ENCODE measurements at places on chromosomes 12 and 14. TPM values are rescaled to one million over a fixed set of nuclear protein-coding genes. Genes with fewer than 3 reads are reported as not detected.
A peak's percentile ranks its signal among the peaks of the same experiment; 100 is the strongest.

The GPR65 gene
- 9.2 TPM for total RNA-seq

The BRF1 gene
- total RNA-seq: 14.7 TPM

The PTPRR gene
- 0.38 TPM for total RNA-seq

The RERGL gene
- total RNA-seq: 0.24 TPM

The PRIMA1 gene
- total RNA-seq: 0.09 TPM

The EIF2S1 gene
- 130 TPM for total RNA-seq

The SIX1 gene
- total RNA-seq: 13.4 TPM

The TMBIM6 gene
- 254 TPM for total RNA-seq

DNA sequence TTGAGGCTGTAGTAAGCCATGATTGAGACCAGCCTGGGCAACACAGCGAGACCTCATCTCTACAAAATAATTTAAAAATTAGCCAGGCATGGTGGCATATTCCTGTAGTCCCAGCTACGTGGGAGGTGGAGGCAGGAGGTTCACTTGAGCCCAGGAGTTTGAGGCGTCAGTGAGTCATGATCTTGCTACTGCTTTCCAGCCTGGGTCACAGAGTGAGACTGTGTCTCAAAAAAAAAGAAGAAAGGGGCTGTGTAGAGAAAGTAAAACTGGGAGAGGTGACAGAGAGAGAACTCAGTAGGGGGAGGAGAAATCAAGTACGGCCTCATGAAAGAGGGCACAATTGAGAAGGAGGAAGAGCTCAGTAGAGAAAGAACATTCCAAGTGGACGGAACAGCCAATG lies 12.4 kb downstream of the TECPR2 start:
- DNase-seq: no peak

- no peak for DNase-seq
These were observed 1.2 kb downstream of the ALDH1L2 start for GRCh38 chr12:105083031-105083430.

DNA sequence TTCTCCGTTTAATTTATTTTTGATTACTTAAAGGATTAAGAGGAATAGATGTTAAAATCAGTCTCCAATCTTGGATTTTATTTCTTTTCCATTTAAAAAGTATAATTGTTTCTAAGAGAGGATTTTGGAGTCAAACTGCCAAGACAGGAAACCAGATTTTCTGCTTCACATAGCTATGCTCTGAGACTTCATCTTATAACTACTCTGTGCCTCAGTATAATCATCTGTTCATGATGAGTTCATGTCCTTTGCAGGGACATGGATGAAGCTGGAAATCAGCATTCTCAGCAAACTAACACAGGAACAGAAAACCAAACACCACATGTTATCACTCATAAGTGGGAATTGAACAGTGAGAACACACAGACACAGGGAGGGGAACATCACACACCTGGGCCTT lies 9.0 kb upstream of the TAS2R31 start:
- DNase-seq: no peak

DNA sequence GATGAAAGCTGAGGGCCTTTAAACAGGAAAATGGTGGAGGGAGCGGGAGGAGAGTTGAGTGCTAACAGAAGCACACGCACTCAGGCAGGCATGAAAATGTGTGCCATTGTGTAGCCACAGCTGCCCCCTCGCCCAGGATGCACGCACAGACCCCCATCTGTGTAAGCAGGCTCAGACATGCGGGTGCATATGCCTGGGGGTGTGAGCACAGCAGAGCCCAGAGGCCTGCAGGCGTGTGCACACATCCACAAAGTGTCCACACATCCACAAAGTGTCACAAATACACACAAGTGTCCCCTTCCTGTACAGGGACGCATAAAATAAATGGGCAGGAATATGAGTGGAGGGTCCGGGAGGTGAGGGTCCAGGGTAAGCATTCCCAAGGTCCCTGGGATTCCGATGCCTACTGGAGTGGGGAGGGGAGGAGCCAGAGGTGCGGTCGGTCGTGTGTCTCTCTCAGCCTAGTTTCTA lies 805 bp upstream of the KRT7 start:
- no peak for DNase-seq

DNA sequence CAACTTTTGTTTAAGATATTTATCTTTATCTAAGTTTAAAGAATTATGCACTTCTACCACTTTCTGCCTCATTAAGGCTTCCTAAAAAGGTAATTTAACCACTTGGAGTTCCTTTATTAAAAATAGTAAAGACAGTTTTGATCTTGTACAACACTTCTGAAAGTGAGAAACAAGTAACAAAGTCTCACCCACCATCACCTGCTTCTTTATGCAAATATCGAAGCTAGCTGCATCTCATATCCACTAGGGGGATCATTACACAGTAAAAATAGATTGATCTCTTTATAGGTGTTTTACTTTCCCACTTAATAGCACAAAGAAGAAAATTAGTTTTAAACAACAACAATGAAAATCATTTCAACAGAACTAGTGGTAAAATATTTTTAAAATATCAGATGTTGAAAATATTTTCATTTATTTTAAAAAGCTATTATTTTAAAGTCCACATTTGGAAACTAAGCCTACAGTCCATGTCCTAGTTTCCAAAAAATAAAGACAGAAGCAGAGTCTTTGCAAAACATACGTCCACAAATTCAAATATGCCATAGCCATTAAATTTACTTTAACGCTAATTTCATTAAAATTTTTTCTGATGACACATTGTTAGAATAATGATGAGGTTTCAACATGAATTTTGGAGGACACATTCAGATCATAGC lies 160.0 kb upstream of the SOX5 start:
- DNase-seq: no peak

DNA sequence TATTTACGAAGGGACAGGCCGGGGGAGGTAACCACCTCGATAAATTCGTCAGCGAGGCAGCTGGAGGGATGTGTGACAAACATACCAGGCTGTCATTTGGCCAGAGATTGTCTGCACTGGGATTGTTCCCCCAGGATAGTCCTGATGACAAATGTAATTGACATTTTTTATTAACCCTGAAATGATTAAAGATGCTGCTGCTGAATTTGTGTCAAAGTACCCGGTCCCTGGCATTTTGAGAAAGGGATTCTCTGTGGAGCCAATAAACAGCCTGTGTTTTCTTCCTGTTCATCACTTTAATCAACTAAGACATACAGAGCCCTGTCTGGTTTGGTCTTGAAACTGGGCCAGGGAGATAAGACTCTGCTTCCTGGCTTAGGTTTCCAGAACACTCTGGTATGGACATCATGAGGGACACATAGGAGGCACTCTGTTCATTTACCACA lies 117.6 kb downstream of the SLC25A47 start:
- DNase-seq: no peak

DNA sequence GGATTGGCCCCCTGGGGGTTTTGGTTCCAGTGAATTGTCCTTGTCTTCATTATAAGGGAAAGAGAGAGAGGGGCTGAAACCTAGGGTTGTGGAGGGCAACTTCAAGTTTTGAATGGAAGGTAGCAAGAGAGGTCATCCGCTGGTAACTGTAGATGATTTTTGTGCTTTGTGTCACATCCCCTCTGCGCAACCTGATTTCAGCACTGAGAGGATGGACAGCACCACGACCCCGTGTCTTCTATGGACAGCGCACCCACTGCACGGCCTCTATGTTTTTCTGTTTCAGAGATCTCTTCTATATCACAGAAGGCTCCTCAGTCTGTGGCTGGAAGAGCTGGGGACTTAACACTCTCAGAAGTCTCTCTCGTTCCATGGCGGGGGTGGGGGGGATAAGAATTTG lies 127.0 kb upstream of the RPH3A start:
- peak; percentile 7 for DNase-seq

GRCh38 chr12:120102189-120103043 lies 14.1 kb downstream of the RAB35 start:
- DNase-seq: no peak

GRCh38 chr14:102819747-102820330 lies 42.6 kb downstream of the TRAF3 start:
- no peak for DNase-seq

GRCh38 chr12:130220706-130221100 lies 58.4 kb downstream of the FZD10 start:
- no peak for DNase-seq

DNA sequence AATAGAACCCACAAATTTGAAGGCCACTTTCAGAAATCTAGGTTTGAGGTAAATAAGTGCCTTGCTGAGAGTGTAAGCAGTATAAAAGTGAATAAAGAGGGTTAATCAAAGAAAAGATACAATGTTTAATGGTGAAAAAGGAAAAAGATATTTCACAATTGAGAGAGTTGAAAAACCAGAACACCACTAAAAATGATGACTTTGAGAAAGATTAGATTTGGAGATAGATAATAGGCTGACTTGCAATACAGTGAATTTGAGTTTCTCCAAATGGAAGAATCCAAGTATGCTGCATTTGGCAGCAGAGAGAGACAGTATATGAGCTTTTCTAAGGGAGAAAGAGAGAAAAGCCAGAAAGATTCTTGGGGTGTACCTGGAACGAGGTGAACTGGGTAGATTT lies 2.2 kb downstream of the DENR start:
- no peak for DNase-seq

DNA sequence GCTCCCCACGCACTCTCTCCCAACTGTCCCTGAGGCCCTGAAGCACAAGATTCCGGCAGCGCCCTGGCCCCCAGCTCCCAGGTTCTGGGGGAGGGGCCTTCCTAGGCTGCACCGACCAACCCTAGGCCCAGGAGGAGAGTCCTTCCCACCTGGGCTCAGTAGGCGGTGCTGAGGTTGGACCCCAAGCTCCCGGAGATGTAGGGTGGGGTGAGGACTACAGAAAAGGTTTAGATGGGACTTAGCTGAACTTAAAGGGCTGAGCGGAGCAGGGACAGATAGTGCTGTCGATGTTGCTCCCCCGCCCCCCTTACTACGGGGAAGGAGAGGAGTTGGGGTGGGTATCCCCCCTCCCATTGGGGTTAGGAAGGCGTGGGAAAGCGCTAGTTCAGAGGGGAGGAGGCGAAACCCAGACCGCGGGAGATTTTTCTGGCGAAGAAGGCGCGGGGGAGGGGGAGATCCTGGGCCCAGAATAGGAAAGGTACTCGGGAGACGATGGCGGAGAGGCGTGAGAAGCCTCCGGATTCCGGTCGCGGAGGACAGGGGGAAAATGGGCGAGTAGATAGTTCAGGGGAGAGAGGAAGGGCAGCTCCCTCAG lies 4.2 kb upstream of the BAZ2A start:
- DNase-seq: no peak

DNA sequence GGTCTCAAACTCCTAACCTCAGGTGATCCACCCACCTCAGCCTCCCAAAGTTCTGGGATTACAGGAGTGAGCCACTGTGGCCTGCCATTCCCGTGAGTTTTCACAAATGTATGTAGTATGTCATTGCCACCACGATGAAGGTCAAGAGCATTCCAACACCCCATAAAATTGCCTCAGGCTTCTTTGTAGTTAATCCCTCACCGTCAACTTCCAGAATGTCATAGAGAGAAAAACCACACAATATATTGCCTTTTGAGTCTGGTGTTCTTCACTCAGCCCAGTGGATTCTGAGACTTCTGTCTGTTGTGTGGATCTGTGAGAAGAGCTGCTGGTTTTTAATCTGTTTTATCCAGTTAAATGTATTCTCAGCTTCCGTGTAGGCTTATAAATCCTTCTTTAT lies 12.6 kb upstream of the CFAP251 start:
- no peak for DNase-seq

DNA sequence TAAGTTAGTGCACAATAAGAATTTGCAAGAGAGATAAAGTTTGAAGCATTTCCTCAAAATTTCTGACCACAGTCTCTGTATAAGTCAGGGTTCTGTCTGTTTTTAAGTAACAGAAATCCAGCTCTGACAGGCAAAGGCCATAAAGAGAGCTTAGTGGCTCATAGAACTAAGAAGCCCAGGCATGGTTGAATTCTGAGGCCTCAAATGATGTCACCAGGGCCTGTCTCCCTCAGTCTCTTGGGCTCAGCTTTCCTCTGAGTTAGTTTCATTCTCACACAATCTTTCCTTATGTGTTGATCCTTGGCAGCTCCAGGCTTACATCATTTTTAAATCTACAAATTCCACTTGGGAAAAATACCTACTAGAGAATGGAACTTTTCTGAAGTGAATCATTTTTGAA lies 173.4 kb upstream of the ATP2B1 start:
- DNase-seq: no peak

DNA sequence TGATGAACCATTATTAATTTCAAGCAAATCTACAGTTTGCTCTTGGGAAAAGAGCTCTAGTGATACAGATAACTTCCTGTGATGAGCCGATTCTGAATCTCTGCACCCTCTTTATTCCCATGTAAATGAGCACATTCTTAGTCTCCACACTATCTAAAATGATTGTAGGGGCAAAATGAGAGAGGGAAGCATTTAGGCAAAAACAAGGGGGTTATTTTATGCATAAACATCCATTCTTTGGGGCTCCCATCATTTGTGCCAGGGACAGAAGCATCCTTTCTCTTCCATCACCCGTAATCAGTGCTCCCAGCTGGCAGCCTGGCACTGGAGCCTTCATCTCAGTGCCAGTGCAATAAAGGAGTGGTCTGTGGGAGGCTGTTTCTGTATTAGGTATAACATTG lies 1.7 kb upstream of the GPD1 start:
- no peak for DNase-seq

GRCh38 chr14:104556256-104557021 lies 23.1 kb upstream of the C14orf180 start:
- DNase-seq: no peak

GRCh38 chr12:51008329-51009055 lies 17.7 kb downstream of the SLC11A2 start:
- no peak for DNase-seq

DNA sequence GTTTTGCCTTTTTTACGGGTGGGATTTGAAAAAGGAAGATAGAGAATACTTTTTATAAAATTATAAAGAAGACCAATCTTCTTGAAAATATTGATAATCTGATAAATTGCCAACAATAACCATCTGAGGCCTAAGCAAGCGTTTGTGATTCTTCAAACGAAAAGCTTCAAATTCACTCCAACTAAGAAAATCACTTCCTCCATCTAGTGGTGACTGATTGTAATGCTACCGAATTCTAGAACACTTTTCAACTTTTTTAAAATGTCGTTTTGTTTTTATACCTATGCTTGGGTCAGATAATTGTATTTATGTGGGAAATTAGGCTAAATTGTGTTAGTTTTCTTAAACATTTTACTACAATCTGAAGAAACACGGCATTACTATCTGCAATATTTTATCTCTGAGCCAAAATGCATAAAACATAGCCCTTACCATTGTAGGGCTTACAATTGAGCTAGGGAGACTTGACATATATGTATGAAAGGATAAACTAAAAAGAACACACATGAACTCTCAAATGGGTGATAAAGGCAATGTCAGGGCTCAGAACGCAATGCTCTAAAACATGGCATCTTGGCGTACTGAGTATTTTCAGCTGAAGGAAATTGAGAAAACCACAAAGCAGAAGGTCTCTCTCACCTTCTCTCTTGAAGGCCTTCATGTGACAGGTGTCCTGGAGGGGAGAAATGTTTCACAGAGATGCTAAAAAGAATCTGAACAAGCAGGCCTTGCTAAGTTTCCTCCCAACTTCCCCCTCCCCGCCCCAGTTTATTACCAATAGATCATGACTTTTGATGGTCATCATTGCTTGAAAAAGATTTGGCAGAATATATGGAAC lies 36.8 kb upstream of the G2E3 start:
- peak; percentile 46 for DNase-seq

Measured in thymus (tissue), 14 donors.